ENCODE measurements at places on chromosomes 4 and X.

DNA sequence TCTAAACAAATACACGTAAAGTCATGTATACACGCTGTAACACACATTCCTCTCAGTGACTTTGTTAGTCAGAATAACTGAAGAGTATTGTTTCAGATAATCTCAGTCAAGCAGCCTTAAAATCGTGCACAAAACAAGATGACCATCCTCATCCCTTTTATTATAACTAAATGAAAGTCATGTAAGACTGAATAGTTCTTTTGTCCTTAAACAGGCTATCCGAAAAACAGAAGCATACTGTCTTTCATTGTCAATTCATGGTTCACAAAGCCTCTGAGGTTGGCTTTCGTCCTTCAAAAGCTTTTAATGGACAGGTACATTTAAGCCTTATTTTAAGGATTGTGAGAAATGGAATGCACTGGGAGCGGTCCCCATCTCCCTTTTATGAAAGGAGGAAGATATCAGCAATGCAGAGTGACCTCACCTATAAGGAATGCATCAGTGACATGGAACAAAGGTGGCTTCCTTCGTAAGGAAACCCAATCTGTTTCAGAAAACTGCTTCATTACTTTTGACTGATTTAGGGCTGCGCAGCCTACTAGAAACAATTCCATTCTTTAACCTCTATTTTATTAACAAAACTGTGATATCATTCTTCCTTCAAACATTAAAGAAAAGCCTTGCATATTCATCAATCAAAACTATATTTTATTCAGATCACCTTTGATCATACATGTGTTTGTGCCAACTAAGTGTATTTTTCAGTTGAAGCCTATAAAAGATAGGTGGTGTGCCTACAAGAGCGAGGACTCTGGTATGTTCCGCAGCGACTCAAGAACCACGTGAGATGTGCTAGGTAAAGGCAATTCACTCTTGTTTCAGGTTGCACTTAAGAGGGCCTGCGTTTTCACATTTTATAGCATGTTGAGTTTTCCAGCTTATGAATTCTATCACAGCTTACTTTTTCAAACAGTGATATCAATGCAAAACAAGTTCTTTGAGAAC, 19.2 kb downstream of the SH3RF1 start:
- no peak for DNase-seq

- no peak for DNase-seq
Observed at GRCh38 chr4:179624768-179625181, 2182.5 kb upstream of the AGA start.

DNA sequence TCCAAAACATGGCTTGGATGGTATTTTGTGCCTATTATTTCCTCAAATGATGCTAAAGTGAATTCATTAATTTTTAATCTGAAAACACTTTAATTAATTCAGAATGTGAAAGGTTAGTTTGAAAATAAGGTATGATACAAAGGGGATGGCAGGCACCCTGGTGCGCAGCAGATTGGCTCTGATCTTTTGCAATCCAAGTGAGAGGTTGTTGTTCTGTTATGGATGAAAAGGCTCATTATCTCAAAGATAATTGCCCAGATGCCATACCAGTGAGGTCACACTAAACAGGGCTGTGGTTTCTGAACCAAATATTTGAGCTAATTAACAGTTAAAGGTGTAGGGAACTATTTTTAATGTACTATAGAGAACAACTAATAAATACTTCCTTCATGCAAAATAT, 504.9 kb downstream of the RAPGEF2 start:
- peak; percentile 33 for DNase-seq

DNA sequence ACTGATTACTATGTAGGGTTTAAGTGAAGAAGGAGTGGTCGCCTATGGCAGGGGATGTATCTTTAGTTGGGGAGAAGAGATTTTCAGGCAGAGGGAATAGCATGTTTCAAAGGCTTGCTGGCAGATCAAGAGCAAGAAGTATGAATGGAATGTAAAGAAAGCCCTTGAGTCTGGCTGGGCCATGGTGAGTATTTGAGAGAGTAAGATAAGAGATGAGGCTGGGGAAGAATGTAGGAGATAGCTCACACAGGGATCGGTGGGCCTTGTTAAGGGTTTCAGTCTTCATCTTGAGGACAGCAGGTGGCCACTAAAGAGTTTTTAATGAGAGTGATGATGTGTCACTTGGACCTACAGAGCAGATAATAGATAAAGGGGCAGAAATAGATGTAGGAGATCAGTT, 319.1 kb upstream of the RPS6KA3 start:
- DNase-seq = no peak

GRCh38 chrX:137568741-137569469, 3.0 kb downstream of the ZIC3 start:
- no peak for DNase-seq

GRCh38 chr4:188658958-188659522, 519.8 kb downstream of the TRIML1 start:
- DNase-seq = no peak

Measured in cerebellar nuclear complex (tissue), 1 donor.